ENCODE measurements at places on chromosomes 11 and 22. TPM values are rescaled to one million over a fixed set of nuclear protein-coding genes. Genes with fewer than 3 reads are reported as not detected.

HTR3A gene
- polyA plus RNA-seq: not detected

SYT12 gene
- 0.46 TPM for polyA plus RNA-seq

FIBIN gene
- 28.1 TPM for polyA plus RNA-seq

DNA sequence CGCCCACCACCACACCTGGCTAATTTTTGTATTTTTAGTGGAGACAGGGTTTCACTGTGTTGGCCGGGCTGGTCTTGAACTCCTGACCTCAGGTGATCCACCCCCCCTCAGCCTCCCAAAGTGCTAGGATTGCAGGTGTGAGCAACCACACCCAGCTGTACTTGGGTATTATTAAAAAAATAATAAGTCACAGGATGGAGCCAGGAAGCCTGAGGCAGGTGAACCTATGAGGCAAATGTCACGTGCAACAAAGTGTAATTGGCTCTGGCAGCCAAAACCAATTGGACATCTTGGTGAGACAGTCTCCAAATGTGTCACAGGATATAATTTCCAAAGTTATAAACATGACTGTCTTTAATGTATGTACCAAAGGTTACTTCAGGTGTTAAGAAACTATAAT is 24.0 kb upstream of the MALAT1 start:
- DNase-seq: no peak

- no peak for DNase-seq
Observed at GRCh38 chr11:72231396-72232259, 7.1 kb downstream of the INPPL1 start.

GRCh38 chr22:32219026-32219425 is 14.2 kb upstream of the RFPL2 start:
- DNase-seq: no peak

DNA sequence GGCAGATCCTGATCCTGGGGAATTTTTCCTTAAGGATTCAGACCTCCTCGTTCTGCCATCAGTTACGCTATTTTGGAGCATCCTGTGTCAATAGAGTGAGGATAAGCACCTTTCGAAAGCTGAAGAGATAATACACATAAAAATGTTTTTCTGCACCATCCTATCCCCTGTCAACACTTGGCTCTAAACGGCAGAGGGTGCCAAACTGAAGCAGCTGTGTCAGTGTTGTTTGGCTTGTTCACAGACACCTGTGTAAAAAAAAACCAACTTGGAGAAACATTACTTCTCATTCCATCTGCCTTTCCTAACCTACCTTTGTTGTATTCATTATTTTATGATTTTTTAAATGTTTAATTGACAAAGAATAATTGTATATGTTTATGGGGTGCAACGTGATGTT is 417.0 kb upstream of the DDI1 start:
- no peak for DNase-seq

FXYD2 gene
- 622 TPM for polyA plus RNA-seq

- DNase-seq: no peak
Observed at GRCh38 chr11:57763568-57763967, 2.0 kb downstream of the CTNND1 start.

DNA sequence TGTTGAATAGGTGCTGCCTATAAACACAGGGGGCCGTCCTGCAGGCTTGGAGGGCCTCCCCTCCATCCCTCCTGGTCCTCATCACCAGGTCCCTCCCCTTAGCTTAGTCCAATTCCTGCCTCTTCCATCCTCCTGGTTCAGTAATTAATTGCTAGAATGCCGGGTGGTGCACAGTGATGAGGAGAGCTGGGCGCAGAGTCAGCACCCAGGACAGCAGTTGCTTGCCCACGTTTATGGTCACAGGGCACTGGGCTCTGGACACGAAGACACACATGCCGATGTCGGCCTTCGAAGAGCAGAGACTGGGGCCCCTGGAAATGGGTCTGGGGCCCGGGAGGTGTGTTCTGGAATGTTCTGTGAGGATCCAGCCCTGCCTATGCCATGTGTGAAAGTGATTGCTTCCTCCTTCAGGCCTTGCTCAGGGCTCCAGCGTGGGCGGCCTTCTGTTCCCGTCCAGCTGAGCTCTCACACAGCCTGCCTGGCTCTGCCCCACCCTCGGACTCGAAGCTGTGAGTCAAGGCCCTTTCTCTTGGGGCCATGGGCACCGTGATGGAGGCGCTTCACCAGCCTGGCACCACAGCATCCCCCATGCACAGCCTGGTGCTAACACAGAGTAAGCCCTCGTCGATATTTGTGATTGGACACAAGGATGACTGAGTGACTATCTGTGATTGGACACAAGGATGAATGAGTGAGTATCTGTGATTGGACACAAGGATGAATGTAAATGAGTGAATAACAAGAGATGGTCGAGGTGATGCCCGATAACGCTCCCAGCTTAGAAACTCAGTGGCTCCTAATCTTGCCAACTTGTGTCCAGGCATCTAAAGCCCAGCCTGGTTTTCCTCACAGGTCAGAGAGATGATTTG is 884.7 kb downstream of the BRD1 start:
- no peak for DNase-seq

RIBC2 gene
- polyA plus RNA-seq: 7.4 TPM

DNA sequence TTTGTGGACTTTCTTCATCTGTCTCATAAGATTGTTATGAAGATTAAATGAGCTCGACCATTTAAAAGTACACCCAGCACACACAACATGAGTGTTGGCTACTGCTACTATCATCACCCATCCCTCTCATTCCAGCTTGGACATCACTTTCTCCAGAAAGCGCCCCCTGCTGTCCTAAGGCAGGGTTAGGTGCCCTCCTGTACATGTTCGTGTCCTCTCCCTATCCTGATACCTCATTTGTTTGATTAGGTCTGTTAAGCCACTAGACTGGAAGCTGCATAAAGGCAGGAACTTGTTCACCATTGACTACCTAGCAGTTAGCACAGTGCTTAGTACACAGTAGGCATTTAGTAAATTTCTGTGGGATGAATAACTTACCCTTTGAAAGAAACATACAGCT is 85.5 kb downstream of the ENTHD1 start:
- no peak for DNase-seq

DNA sequence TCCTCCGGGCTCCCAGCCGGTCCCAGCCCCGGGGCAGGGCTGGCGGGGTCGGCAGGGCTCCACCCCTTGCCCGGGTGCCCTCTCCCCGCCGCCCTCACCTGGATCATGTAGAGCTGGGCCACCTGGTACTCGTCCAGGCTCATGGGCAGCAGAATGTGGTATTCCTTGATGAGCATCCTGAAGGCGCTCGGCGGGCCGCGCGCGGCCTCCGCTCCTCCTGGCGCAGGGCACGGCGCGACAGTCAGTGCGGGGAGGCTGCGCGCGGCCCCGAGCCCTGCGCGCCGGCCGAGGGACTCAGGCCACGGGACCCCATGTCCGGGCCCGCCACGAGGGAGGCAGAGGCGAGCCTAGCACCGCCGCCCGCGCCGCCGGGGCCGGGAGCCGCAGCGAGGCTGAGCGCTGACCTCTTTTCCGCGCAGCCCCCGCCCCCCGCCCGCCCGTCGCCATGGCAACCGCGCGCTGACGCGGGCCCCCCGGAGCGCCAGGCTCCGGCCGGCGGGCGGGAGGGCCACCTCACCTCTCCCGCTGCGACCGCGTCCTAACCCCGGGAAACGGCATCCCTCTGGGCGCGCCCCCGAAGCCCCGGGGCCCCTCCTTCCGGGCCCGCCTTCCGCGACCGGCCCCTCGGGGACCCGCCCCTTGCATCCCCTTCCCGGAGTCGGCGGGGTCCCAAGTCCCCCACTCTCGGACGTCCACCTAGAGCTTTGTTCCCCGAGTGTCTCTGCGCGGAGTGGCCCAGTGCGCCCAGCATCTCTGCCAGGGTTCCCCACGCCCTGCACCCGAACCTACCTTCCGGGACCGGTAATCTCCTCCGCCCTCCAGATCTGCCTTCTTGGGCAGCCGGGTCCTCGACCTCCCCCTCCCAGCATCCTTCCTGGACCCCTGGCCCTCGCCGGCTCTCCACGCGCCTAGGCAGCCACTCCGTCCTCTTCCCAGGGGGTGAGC is 886 bp downstream of the PITPNM1 start:
- DNase-seq: no peak

GRCh38 chr22:27866135-27867084 is 52.6 kb downstream of the PITPNB start:
- no peak for DNase-seq

GRCh38 chr11:114914231-114915005 is 236.1 kb downstream of the NXPE2 start:
- DNase-seq: no peak

MYEOV gene
- 5.1 TPM for polyA plus RNA-seq

DNA sequence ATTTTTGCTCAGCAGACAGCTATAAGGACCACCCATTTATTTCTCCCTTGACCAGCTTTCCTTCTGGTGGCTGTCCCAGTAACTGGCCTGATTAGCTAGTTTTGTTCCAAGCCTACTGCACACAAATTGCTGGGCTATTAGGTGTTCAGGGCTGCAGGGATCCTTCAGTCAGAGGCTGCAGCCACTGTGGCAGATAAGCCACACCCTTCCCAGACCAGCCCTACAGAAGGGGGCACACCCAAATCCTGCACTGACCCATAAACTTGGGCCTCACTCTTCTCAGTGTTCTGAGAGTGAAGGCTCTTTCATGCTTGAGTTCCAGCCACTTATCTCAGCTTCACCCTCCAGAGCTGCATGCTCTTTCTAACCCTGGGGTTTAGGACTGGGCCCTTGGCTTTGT is 200.0 kb downstream of the AASDHPPT start:
- no peak for DNase-seq

All from right renal pelvis (tissue), 4 donors.